ENCODE measurements at places on chromosomes 2 and 18.

DNA sequence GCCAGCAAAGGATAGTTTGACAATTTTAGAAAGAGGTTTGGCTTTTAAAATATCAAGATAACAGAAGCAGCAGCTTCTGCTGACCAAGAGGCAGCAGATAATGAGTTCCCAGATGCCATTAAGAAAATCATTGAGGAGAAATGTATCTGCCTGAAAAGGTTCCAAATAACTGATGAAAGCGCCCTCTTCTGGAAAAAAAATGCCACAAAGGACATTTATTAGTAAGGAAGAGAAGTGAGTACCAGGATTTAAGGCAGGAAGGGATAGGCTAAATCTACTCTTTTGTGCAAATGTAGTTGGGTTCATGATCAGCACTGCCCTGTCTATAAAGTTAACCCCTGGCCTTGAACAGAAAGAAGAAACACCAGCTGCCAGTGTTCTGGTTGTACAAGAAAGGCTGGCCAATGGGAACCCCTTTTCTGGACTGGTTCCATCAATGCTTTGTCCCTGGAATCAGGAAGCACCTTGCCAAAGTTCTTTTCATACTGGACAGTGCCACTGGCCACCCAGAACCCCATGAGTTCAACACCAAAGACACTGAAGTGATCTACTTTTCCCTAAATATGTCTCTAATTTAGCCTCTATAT is 40.6 kb downstream of the DHX57 start:
- peak; percentile 6 for DNase-seq

DNA sequence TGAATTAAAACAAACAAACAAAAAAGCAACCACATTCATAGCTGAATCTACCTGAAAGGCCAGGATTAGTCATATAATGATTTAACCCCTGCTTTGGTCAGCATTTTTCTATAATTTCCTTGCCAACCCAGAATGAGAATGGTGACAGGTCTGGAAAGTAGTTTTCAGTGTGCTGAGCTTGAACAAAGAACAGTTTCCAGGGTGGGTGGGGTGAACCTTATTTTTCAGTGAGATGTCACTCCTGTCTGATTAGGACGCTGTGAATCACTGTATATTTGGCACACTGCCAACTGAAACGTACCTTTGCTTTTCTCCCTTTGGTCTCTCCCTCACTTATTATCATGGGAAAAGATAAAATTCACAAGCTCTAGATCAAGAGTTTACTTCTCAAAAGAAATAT is 35.0 kb upstream of the DSC1 start:
- no peak for DNase-seq

DNA sequence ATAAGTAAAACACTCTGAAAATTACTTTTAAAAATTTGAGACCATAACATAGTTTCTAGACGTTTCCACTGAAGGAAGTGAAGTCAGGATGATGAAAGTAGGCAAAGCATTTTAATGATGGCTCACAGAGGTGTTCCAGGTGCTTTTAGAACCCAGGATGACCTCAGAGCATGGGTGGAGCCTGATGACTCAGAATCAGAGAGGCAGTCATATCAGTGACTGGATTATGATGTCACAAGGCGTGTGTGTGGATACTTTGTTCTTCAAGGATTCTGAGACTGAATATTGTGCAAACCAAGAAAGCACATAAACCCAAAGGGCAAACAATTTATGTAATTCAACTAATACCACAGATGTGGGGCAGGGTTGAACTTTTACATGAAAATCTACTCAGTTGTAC is 208.0 kb upstream of the FBXO11 start:
- DNase-seq, result peak; percentile 63

DNA sequence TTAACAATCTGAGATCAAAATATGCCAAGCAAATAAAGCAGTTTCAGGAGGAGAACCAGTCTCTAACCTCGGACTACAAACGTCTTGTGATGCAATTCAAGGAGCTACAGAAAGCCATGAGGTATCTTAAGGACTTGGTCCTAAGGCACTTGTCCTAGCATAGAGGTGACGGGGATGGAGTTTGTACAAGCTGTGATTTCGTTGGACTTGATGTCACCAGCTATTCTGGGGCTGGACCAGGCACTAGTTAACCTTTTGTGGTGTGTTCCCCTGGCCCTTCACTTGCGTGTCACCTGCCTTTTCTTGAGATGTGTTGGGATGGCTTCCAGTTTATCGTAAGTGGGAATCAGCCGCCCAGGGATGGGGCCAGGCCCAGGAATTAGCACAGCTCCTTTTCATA is 33.7 kb downstream of the OTOF start:
- DNase-seq, result no peak

- DNase-seq, result no peak
These were observed 412.7 kb downstream of the CNTNAP5 start for GRCh38 chr2:124437811-124438210.

GRCh38 chr2:191643429-191643828 is 34.5 kb upstream of the NABP1 start:
- no peak for DNase-seq

DNA sequence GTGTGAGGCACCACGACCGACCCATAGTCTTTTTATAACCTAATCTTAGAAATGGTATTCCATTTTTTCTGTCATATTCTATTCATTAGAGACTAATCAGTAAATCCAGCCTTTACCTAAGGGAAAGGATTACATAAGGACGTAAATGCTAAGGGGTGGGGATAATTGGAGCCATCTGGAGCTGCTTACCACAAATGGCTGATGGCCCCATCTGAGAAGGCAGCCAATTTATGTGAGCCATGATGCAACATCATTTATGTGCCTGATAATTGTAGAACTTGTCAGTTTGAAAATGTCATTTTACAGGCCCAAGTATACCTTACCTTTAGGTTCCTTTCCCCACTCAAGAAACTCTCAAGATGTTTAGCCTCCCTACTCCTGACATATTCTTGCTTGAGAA is 44.0 kb downstream of the ARHGEF33 start:
- DNase-seq, result no peak

- peak; percentile 74 for DNase-seq
These were observed 37.0 kb upstream of the GRHL1 start for GRCh38 chr2:9914384-9915065.

DNA sequence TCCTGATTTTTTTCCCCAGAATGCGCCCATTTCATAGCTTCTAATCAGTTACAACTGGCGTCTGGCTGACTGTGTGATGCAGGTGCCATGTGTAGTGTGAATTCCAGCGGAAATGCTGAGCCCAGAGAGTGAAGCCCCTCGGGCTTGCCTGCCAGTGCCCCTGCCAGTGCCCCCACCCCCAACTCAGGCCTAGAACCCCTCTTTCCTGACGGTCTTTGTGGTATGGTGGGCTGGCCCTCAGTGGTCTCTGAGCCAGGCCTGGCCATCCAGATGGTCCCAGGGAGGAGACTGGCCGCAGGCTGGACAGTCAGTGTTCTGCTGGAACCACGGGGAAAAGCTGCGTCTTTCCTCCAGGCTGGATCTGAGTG is 3.1 kb downstream of the RAMP1 start:
- DNase-seq, result no peak

GRCh38 chr2:113012436-113013335 is 7.4 kb downstream of the IL36A start:
- peak; percentile 75 for DNase-seq

GRCh38 chr2:109185338-109185737 is 56.3 kb downstream of the SH3RF3 start:
- DNase-seq, result no peak

- DNase-seq, result no peak
These were observed 149.9 kb upstream of the COPS8 start for GRCh38 chr2:236935631-236936445.

DNA sequence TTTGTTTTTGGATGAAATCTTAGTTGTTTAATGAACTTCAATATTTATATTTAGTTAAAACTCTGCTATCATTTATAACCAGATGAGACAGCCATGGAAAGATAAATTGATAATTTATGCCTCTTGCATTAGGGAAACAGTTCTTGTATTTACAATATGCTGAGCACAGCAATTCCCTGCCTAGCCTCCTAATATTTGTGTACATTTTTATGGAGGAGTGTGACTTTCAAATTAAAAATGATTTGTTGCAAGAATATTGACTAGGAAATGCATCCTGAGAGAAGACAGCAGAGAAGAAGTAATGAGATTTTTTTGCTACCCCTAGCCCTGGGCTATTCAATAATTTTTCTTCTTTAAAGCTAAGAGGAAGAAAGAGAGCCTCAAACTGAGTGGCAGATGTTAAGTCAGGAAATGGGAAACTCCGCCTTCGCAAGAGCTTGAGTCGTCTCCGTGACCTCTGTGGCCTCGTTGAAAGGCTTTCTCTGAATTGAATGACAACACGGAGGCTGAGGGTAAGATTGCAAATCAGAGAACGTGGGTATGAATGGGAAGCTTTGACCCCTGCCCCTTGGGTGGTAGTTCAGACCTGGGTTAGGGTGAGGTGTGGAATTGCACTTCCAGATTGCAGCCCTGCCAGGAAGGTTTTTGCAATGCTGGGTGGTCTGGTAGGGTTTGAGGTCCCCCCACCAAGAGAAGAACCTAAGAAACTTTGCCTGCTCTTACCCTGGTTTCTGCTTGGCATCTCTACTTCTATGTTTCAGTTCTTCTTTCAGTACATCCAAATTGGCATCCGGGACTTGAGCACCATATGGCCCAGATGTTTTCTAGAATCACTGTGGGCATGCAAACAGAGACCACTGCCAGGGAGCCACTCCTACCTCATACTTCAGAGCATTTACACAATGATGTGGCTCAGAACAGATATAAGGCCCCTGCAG is 210.3 kb upstream of the RBMS1 start:
- DNase-seq, result no peak

GRCh38 chr2:176585791-176586190 is 316.5 kb downstream of the MTX2 start:
- peak; percentile 9 for DNase-seq

DNA sequence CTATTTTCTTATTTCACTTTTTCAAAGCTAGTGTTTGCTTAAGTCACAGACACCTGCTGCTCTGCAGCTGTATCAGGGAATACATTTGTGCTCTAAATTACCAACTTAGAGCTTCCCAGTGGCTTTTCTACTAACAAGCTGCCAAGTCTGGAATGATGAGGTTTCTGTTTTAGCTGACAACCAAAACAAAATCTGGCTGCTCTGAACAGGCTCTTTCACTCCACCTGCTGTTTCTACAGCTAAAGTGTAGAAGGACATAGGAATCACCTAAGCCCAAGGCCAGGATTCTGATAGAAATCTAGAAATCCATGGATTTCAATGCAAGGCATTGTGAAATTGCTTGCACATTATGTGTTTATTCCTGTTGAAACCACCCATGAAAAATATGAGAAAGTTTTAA is 201.2 kb downstream of the SUCLG1 start:
- DNase-seq, result no peak
